Urinary bladder (tissue), 4 donors: ENCODE measurements at places on chromosomes 3 and 15. TPM values are rescaled to one million over a fixed set of nuclear protein-coding genes. Genes with fewer than 3 reads are reported as not detected.

- DNase-seq, result no peak
Observed at GRCh38 chr15:79505956-79506355, 73.8 kb downstream of the MINAR1 start.

- no peak for DNase-seq
Observed at GRCh38 chr3:197970588-197970987, 10.6 kb downstream of the LMLN start.

GRCh38 chr15:84810073-84810840 is 6.9 kb upstream of the ALPK3 start:
- DNase-seq, result no peak

The UNC13C gene
- 0.04 TPM for polyA plus RNA-seq

GRCh38 chr3:108150200-108150599 is 59.4 kb upstream of the CD47 start:
- DNase-seq, result no peak

DNA sequence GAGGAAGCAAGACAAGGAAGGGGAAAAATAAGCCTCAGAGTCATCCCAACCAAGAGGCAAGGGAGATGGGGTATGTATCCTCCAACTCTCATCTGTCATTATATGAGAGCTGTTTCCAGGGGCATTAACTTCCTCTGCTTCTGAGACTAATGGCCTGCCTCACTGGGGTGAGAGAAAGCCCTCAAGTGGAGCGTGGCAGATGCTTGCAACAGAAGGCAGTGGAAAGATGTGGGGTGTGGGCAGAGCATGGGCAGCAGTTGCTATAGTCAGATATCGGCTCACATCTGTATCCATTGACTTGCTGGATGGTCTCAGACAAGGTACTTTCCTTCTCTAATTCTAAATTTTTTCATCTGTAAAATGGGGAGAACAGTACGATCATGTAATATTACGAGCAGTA is 81.7 kb upstream of the PLCL2 start:
- no peak for DNase-seq

DNA sequence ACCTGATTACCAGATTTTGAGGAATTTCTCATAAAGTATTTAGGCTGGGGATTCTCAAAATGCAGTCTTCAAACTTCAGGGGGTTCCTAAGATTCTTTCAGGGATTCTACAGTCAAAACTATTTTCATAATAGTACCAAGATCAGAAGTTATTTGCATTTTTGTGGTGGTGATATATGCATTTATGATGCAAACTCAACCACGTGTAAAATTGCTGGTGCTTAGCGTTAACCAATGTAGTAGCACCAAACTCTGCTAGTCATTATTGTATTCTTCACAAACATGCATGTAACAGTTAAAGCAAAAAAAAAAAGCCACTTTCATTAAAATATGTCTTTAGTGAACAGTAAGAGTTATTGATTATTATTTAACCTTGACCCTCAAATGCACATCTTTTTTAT is 274.9 kb upstream of the DNAJC19 start:
- DNase-seq, result no peak

The PLA2G4E gene
- 0.03 TPM for polyA plus RNA-seq

DNA sequence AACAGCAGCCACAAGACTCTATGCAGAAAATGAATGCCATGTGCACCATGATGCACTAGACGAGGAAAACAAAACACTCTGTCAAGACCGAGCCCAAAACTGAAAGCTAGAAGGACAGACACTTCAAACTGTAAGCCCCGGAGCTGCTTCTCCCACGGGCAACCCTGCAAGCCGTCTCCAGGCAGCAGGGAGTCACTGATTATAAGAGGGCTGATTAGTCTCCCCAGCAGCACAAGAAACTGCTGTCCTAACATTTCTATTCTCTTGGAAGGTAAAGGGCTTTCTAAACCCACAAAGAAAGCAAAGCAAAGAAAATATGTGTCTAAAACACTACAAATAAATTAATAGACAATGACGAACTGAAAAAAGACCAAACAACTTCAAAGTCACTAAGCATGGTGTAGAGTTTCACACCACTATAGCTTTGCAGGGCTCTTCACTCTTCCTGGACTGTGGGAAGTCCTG is 15.5 kb downstream of the TBC1D2B start:
- no peak for DNase-seq

GRCh38 chr15:34059946-34060345 is 20.9 kb upstream of the AVEN start:
- DNase-seq, result no peak

DNA sequence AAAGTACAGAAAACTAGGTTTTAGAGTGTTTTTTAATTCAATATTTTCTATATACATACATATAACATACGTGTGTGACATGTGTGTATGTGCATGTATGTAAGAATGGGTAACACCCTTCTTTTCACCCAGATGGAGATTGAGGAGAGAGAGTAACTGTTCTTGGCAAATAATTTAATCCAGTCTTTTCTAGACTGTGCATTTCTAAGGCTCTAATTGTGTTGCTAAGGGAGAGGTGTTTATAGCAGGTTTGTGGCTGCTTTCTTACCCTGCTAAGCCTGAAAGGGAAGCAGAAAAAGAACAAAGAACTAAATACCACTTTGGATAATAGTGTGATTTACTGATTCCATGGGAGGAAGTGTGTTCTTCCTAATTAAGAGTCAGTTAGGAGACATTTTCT is 46.0 kb upstream of the ALDH1L1 start:
- no peak for DNase-seq

DNA sequence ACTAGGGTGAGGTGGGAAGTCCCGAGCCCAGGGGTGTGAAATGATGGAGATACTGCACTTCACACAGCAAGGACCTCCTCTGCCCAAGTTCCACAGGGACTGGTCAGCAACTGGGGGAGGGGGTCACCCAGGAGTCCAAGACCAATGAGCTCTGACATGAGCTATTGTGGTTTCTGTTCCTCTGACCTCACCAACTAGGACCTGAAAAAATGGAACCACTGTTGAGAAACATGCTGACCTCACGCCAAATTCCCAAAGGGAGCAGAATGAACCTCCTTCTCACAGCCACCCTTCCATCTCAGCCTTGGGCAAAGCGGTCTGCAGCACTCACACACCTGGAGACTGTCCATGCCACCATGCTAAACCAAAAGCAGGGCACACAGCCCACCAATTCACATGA is 69.3 kb downstream of the LRIG1 start:
- no peak for DNase-seq

The TLR9 gene
- 0.33 TPM for polyA plus RNA-seq

DNA sequence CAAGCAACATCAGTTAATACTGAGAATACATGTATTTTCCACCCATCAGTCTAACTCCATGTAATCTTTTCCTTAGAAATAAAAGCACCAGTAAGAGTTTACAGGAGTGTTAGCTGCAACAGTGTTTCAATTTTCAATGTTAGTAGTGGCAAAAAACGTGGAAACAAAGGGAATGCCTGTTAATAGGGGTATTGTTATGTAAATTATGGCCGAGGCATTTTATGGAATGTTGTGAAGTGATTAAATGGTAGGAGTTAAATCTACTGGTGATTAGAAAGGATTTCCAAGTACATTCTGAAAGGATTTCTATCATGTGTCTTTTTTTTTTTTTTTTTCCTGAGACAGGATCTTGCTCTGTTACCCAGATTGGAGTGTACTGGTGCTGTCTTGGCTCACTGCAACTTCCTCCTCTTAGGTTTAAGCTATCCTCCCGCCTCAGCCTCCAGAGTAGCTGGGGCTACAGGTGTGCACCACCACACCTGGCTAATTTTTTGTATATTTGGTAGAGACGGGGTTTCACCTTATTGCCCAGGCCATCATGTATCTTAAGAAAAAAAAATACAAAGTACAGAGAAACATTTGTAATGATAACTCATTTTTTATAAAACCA is 6.6 kb downstream of the ATP6V1A start:
- DNase-seq, result no peak

DNA sequence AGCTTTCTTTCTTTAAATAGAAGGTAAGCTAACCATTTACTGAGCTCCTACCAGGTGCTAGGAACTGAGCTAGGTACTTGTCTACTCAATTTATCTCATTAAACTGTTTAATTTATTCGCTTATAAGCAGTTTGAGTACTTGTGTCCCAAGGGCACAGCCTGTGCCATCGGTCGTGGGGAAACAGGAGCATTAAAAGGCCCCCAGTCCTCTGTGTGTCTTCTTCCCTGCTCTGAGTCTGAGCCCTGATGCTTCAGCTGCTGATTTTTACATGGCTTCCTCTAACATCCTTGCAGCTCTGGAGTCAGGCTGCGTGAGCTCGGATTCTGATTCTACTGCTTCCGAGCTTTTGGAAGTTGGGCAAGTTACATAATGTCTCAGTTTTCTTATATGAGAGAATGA is 239.5 kb downstream of the EDEM1 start:
- DNase-seq, result no peak

DNA sequence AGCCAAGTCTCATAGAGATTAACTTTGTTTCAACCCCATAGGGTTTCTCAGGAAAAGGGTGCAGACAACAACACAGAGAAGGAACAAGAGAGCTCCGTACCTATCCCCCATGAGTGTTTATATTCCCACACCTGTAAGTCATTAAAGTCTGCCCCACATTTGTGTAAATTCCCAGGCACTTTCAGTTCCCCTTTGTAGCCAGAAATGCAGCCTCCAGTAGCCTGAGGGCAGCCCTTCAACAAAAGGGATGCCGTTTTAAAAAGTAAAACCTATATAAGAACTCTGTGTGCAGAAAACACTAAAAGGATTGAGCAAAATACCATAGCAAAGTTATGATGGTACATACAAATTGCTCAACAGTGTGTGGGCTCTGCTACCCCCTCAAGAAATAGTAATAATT is 59.7 kb upstream of the TMEM108 start:
- no peak for DNase-seq

- DNase-seq, result no peak
Observed at GRCh38 chr15:81335631-81336030, 11.7 kb upstream of the STARD5 start.

The OR5K2 gene
- not detected for polyA plus RNA-seq

- DNase-seq, result no peak
Observed at GRCh38 chr3:194185221-194185620, 49.3 kb downstream of the HES1 start.

The GP9 gene
- not detected for polyA plus RNA-seq

- no peak for DNase-seq
Observed at GRCh38 chr15:62431008-62431797, 266.1 kb upstream of the C2CD4B start.

DNA sequence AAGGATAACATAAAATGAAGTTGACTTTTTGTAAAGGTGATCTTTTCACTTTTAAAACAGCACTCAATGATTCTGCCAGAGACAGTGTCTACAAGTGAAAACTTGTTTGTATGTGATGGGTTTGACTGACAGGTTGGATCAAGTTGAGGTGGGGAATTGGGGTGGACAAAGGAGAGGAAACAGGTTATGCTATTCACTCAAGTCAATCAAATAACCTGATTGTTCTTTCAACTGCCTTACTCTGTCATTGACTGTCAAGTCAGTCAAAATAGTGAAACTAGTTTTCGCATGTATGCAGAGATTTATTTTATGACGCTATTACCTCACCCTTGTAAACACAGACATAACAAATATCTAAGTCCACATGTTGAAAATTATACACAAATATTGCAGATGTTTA is 187.7 kb downstream of the ROBO2 start:
- no peak for DNase-seq

GRCh38 chr3:171979081-171979480 is 60.3 kb upstream of the FNDC3B start:
- DNase-seq, result no peak

GRCh38 chr15:47620960-47621681 is 96.2 kb upstream of the SEMA6D start:
- DNase-seq, result no peak

The C3orf52 gene
- polyA plus RNA-seq, result 2.6 TPM

- no peak for DNase-seq
Observed at GRCh38 chr15:92095693-92096092, 242.2 kb downstream of the SLCO3A1 start.

The PPM1L gene
- 20.2 TPM for polyA plus RNA-seq
